ENCODE measurements at places on chromosomes 1 and 21.

DNA sequence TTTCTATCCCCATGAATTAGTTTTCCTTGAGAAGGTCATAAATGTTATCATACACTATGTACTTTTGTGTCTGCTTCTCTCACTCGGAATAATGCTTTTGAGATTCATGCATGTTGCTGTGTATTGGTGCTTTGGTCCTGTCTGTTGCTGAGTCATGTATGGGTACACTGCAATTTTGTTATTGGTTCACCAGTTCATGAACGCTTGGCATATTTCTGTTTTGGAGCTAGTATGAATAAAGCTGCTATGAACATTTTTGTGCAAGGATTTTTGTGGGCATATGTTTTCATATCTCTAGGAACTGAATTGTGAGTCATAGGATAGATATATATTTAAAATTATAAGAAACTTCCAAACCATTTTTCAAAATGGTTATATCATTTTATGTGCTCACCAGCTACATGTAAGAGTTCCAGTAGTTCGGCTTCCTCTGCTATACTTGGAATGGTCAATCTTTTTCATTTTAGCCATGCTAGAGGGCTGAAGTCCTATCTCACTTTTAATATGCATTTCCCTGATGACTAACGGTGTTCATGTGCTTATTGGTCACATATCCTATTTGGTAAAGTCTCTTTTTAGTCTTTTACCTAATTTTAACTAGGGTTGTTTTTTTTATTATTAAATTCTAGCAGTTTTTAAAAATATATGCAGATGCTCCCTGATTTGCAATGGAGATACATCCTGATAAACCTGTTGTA lies 38.2 kb downstream of the ETS2 start:
- DNase-seq = no peak

GRCh38 chr21:39263372-39263771 lies 50.1 kb downstream of the BRWD1 start:
- no peak for DNase-seq

GRCh38 chr21:42921927-42922326 lies 3.5 kb downstream of the ERVH48-1 start:
- no peak for DNase-seq

DNA sequence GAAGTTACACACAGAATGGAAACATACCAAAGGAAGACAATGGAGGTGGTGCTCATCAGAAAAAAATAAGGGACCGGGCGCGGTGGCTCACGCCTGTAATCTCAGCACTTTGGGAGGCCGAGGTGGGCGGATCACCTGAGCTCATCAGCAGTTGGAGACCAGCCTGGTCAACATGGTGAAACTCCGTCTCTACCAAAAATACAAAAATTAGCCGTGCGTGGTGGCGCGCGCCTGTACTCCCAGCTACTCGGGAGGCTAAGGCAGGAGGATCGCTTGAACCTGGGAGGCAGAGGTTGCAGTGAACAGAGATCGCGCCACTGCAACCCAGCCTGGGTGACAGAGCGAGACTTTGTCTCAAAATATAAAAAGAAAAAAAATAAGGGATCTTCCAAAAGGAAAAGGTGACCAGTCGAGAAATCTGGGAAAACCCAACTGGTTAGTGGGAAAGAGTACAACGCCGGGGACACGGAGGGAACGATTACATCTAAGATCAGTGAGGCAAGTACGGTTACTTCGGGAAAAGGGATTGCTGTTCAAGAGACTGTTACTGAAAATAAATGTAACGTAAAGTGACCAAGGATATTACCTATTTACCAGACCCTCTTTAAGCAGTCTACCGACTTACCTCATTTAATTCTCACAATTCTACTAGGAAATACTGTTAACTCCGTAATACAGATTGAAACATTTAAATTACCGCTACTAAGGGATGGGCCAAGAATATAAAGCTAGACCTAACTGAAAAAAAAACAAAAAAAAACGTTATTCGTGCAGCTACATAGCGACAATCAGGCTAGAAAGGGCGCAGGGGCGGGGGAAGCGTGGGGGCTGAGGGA lies 822 bp downstream of the CCT3 start:
- peak; percentile 65 for DNase-seq

GRCh38 chr1:182003025-182003725 lies 58.3 kb downstream of the ZNF648 start:
- DNase-seq = no peak

DNA sequence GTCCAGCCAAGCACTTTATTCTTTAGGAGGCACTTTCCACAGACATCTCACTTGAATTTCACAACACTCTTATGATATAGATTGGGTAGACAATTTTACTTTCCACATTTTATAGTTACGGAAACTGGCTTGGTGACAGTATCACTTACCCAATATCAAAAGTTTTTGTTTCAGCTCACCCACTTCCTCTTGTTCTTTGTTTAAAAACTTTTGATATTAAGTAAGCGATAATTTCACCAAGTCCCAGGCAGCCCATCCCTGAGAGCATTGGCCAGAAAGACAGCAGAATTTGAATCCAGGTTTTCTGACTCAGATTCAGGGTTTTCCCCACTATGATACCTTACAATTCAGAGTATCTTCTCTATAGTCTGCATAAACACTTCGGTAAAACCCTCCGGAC lies 60.0 kb downstream of the LRIG2 start:
- DNase-seq = no peak

DNA sequence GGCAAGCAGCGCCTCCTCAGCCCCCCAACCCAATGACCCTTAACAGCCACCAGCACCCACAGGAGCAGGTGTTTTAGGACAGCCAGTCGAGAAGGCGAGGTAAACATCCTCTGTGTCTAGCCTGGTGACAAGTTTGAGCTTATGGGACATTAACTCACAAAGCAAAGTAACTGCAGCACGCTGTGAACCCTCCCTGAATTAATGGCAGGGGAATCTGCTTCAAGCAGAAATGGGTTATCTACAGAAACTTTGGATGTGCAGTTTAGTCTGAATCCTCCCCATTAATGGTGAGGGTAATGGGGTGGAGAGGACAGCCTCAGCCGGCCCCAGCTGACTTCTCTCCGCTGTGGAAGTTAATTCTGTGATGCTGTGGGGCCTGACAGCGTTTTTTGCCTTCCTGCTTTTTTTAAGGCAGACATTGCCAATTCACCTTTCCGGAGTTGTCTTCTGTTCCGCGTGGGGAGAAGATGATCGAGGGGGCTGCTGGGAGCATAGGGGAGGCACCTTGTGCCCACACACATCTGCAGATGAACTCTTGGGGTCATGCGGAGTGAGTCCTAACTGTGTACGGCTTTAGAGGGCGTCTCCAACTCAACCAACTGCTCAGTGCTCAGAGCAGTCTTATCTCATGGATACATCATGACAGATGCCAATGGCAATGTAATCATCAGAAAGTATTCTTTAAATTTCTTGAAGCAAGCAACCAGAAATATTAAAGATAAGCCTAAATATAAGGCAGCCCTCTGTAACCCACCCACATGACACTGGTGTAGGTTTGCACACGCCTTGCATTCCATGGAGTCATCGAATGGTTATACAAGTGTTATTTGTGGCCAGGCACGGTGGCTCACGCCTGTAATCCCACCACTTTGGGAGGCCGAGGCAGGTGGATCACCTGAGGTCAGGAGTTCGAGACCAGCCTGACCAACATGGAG lies 41.0 kb downstream of the POFUT2 start:
- no peak for DNase-seq

DNA sequence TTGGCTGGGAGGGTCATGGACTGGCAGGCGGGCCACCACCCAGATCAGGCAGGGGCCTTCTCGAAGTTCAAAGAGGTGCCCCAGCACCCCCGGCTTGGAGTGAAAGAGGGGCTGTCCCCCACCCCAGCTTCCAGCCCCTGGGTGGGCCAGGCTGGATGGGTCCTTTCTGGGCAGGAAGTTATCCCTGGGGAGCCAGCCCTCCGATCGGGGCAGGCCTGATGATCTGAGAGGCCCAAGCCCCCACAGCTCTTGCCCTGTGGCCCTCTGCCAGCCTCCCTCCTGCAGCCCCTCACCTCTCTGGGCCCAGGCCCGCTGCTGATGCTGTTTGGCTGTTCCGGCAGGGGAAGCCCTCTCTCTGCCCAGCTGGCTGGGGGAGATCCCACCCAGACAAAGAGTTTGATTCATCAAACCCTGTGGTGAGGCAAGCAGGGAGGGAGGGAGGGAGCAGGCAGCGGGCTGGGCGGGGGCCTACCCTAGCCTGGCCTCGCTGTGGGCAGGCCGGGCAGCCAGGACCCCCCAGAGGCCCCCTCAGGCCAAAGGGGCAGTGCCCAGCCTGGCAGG lies 2.5 kb downstream of the ARHGEF19 start:
- DNase-seq = no peak

DNA sequence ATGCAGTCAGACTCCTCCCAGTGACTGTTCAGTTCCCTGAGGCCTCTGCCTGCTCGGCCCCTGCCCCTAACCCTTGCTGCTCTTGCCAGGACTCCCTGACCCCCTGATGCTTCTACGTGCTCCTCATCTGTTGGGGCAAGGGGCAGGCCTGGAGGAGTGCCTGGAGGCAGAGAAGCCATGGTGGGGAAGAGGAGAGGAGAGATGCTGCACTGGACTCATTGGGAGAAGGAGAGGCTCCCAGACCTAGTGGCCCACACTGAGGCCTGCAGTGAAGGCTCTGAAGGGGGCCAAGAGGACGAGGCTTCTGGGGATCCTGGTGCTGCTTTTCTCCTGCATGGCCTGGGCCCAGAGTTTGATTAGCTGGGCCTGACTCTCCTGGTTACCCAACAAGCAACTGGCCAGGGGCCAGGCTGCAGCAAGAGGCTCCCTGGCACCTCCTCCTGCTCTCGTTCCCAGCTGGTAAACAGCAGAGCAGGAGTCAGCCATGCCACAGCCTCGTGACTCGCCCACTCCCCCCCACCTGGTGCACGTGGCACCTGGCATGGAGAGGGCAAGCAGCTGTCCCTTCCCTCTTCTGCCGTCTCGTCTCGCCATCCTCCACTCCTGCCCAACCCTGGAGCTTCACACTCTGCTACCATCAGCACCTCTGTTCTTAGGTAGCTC lies 847 bp upstream of the RORC start:
- no peak for DNase-seq

GRCh38 chr1:58657082-58657481 lies 42.8 kb downstream of the MYSM1 start:
- DNase-seq = no peak

GRCh38 chr1:7824701-7825100 lies 28.2 kb downstream of the UTS2 start:
- no peak for DNase-seq

DNA sequence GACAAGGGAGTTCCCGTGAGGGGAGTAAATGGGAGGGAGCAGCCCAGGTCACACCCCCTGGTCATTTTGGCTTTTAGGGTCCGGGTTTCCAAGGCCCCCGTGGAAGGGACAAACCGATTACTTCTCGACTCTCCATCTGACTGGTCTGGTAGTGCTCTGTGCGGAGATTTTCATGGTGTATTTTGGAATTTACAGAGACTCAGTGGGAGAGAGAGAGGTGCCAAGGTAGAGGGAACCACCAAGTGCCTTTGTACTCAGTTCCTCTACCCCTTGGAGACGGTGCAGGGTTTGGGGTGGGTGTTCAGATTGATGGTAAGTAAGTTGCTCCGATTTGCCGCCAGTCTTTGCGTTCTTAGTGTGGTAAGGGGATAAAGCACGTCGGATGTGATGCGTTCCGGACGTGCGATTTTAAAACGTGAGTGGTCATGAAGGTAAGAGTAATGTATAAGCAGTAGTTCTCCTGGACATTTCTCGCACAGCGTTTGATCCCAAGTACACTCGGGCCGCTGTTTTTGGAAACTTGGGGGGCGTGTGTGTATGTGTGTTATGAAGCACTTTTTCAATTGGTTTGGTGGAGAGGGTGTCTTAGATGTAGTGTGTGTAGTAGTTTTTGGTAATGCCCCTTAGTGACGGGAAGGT lies 682 bp downstream of the SUCO start:
- peak; percentile 76 for DNase-seq

DNA sequence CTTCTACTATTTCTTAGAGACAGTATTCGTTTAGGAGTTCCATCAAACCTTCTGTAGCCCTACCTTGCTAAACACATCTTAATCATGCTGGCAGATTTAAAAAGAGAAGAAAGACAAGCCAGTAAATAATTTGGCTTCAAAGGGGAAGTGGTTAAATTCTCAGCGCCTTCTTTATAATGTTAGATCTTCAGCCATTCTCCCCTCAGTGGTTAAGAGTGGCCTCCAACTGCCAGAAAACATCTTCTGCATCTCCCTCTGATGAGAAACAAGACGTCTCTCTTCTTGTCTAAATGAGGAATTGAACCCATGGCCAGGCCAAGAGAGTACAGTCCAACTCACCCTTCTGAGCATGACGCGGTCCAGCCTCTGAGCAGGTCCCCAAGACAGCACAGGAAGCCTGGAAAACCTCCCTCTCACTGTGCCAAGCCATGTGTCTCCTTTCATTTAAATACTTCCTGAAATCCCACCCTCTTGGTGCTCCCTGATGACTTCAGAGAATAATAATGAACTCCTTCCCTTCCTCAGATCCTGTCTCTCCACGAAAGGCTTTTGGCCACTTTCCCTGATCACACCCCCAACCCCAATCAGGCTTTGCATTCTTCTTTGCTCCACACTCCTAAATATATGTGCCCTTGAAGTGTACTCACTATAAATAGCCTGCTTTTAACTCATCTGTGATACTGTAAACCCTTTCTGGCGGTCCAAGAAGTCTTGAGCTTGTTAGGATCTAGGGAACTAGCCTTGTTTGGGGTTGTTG lies 16.4 kb upstream of the LRRC52 start:
- DNase-seq = no peak

DNA sequence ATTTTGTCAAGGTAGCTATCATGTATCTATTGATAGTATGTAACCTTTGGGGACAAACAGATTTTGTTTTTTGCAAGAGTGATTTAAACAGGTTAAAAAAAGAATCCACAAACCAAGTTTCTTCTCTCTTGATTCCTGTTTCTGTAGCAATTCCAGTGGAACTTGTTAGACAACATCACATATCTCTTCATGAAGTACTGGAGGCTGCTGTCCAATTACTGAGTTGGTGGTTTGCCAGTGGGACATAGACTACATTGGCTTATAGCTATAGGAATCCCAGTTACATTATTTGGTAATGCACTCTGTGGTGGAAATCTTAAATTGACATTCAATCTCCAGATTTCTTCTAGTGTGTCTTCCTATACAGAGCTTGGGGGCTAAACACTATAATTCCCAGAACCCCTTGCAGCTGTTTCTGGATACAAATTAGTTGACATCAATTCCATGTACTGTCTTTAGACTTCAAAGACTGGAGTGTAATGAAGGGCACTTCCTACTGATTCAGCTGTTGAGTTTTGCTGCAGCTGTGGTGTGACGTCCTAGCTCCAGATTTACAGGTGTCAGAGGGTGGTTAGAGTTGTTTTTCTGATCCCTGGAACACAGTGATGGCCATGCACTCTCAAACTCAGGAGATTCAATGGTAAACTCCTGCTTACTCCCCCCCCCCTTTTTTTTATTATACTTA lies 29.4 kb upstream of the GCLM start:
- DNase-seq = no peak

GRCh38 chr1:15524021-15524282 lies at the start of gene CASP9:
Gene CASP9 (minus strand): TSS chr1:15524215. CDS start chr1:15524200, 15 bp downstream.
- DNase-seq = no peak

GRCh38 chr1:8712413-8713231 lies 104.8 kb downstream of the RERE start:
- DNase-seq = no peak

DNA sequence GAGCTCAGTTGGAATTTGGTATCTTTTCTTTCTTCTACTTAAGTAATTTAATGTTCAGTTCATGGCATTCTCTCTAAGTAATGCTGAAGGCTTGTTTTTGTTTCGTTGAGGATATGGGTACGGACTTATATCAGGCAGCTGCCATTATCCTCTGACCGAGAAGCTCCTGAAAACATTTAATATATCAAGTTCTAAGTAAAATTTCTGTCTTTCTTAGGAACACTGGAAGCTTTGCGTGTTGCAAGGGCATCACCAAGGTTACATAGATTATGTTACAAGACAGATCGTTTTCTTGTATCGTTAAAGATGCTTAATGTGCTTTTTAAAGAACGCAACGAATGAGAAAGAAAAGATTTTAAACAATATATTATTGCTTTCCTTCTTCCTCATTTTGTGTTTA lies 1.0 kb upstream of the GALNT2 start:
- DNase-seq = no peak
